ENCODE measurements at places on chromosomes 1 and 21. TPM values are rescaled to one million over a fixed set of nuclear protein-coding genes. Genes with fewer than 3 reads are reported as not detected.

The NTMT2 gene
- polyA plus RNA-seq = not detected

The CA6 gene
- 0.12 TPM for polyA plus RNA-seq

The ILF2 gene
- polyA plus RNA-seq = 320 TPM

The FOXD3 gene
- 0.30 TPM for polyA plus RNA-seq

The HES5 gene
- polyA plus RNA-seq = 0.24 TPM

GRCh38 chr21:15667010-15667409, 62.8 kb upstream of the USP25 start:
- no peak for DNase-seq

GRCh38 chr1:234169161-234169849, 204.0 kb upstream of the COA6 start:
- DNase-seq = no peak

- no peak for DNase-seq
Measured at GRCh38 chr21:45613881-45614280, 29.6 kb upstream of the PCBP3 start.

GRCh38 chr1:189859385-189859977, 618.2 kb downstream of the BRINP3 start:
- no peak for DNase-seq

- no peak for DNase-seq
Measured at GRCh38 chr1:205191622-205192021, 19.9 kb downstream of the DSTYK start.

- DNase-seq = no peak
Measured at GRCh38 chr1:218078916-218079315, 206.2 kb upstream of the RRP15 start.

GRCh38 chr1:85203573-85204171, 2.9 kb upstream of the SYDE2 start:
- no peak for DNase-seq

GRCh38 chr1:218058730-218059129, 226.4 kb upstream of the RRP15 start:
- DNase-seq = no peak

- DNase-seq = no peak
Measured at GRCh38 chr1:78765489-78765888, 115.9 kb downstream of the IFI44 start.

DNA sequence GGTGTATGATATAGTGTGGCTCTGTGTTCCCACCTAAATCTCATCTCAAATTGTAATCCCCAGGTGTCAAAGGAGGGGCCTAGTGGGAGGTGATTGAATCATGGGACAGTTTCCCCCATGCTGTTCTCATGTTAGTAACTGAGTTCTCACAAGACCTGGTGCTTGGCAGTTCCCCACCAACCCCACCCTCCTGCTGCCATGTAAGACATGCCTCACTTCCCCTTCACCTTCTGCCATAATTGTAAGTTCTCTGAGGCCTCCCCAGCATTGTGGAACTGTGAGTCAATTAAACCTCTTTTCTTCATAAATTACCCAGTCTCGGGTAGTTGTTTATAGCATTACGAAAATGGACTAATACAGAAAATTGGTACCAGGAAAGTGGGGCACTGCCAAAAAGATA, 1705.3 kb downstream of the NCAM2 start:
- DNase-seq = no peak

DNA sequence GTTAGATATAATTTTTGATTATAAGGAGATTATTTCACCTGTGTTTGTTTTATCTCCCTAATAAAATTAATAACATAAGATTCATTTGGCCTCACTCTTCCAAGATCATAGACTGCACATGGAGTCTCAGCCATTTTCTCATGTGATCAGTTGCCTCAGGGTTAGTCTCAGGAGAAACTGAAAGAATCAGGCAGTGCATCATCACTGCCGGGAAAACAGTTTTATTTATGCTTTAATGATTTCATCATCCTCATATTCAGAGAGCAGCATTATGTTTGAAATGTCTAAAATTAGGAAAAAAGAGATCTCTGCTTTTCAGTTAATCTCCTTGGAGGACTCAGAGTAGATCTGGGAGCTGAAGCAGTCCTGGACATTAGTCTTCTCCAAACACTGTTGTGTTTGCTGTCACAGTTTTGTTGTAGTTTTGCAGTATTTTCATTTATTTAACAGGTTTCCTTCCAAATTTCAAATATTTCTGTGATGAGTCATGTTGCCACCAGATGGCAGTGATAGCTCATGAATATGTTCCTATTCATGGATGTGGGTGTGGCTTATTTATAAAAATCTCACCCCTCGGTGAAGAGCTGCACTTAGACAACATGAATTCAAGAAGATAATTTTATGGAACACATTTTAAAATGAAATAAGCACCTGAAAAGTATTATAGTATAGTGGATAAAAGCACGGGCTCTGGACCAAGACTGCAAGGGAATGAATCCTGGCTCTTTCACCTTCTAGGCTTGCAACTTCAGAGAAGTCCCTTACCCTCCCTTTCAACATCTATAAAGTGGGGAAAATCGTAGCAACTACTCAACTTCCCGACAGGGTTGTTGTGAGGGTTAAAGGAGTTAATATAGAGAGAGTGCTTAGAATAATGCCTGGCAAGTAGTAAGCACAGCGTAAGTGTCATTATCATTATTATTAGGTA, 31.2 kb downstream of the CHD1L start:
- peak; percentile 28 for DNase-seq

- no peak for DNase-seq
Measured at GRCh38 chr1:245962453-245962852, 544.6 kb downstream of the SMYD3 start.

GRCh38 chr1:241706967-241707366, 54.9 kb downstream of the WDR64 start:
- no peak for DNase-seq

DNA sequence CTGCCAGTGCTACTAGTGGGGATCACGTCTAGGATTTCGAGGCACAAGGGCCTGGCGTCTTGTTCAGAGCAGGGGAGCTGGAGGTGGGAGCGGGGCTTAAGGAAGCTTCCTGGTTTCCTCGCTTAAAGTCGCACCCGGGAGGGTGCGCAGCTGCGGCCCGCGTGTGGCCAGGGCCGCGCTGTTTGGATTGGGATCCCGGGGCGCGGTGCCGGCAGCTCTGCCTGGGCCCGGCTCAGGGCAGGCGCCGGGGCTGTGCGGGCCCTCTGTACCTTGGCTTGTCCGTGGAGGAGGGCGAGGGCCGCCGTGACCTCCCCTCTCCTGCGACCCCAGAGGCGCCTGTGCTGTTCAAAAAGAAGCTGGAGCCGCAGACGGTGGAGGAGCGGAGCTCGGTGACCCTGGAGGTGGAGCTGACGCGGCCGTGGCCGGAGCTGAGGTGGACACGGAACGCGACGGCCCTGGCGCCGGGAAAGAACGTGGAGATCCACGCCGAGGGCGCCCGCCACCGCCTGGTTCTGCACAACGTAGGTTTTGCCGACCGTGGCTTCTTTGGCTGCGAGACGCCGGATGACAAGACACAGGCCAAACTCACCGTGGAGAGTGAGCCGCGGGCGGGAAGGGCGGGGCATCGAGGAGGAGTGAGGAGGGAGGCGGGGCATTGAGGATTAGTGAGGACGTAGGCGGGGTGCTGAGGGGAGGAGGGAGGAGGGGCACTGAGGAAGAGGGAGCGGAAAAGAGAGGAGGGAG, 67.8 kb downstream of the OBSCN start:
- peak; percentile 76 for DNase-seq

- peak; percentile 47 for DNase-seq
Measured at GRCh38 chr1:30378991-30379581, 344.3 kb downstream of the MATN1 start.

DNA sequence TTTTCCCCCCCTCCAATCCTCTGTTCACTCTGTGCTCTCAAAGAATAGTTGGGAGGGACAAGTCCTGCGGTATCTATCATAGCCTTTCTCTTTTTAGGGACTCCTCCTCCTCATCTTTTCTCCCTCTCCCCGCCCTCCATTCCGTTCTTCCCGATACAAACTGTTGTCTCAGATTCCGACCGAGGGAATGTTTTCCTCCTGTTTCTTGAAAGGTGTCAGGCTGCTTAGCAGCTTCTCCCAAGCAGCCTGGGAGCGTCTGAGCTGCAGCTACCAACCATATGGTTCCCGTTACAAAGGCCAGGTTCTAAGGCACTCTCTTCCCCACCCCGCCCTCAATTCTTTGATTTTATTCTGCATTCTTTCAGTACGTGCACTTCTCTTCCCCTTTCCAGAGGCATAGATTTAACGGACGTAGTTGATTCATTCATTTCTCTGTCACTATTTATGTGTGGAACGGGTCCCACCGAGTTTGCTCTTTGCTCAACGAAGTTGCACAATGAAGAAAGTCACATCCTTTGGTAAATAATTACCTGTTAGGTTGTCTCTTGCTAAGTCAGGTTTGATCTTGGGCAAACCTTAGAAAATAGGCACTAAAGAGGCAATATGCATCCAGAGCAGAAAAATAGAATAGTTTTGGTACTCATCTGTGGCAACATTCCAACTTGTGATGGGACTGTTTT, 2.8 kb downstream of the ADGRL2 start:
- DNase-seq = no peak

- DNase-seq = no peak
Measured at GRCh38 chr1:151164732-151165280, 896 bp downstream of the LYSMD1 start.

DNA sequence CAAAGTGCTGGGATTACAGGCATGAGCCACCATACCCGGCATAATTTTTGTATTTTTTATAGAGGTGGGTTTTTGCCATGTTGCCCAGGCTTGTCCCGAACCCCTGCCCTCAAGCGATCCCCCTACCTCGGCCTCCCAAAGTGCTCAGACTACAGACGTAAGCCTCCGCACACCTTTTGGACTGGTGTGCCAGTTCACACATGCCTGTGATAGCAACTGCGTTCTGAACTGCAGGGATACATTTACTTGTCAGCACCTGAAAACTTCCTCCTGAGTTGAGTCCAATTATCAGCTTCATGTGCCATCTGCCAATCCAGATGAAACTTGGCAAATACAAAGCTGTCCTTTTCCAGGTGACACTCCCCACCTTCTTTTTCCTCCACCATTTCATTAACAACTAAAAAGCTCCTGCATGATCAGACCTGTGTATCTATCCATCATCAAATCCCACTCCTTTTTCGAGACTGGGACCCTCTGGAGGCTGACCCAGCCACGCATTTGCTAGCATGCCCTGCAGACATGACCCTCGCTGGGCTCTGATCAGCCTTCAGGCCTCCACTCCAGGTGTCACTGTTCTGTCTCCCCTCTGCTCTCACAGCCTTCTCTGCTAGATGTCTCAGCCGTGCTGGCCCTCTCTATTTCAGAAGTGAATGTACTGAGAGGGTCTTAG, 2.1 kb upstream of the DEGS1 start:
- no peak for DNase-seq

Data from left renal pelvis (tissue), 4 donors.